Stimulated activated CD8-positive, alpha-beta memory T cell treated with anti-CD3 and anti-CD28 coated beads, Interleukin-7, amount 100 ng/mL, for 24 hours (primary cell): ENCODE measurements at places on chromosomes 3 and 15.

DNA sequence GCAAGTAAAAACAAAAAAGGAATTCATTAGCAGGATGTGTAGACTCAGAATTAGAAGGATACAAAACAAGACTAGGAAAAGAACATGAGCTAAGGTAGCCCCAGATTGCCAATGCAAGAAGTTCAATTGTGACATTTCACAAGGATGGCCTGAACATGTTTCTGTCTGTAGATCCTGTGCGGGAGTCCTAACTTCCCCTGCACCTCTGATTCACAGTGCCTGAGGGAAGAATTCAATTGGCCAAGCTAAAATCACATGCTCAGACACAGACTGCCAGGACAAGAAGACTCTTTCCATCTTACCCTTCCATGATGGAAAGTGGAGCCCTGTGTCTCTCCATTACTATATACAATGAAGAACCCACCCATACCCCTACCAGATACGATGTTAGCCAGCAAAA is 251.5 kb downstream of the KCNH8 start:
- DNase-seq, result no peak

- DNase-seq, result no peak
These were observed 14.1 kb downstream of the ATP2C1 start for GRCh38 chr3:130907966-130908365.

GRCh38 chr15:68386587-68387288 is 45.2 kb downstream of the ITGA11 start:
- no peak for DNase-seq

DNA sequence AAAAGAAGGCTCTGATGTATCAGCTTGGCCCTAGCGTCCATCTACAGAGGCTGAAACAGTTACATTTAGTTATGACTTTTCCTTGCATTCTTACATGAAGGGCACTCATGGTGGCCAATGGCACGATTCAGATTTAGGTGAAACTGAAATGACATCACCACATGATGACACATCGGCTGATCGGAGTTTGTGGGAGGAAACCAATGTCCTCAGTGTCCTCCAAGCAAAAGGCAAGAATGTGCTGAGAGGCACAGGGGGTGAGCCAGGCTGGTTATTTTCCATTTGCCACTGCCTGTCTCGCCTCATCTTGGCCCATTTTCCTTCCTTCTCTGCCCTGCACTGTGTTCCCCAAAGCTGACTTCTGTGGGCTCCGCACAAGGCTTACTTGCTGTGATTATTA is 34.4 kb downstream of the TARS3 start:
- DNase-seq, result no peak

DNA sequence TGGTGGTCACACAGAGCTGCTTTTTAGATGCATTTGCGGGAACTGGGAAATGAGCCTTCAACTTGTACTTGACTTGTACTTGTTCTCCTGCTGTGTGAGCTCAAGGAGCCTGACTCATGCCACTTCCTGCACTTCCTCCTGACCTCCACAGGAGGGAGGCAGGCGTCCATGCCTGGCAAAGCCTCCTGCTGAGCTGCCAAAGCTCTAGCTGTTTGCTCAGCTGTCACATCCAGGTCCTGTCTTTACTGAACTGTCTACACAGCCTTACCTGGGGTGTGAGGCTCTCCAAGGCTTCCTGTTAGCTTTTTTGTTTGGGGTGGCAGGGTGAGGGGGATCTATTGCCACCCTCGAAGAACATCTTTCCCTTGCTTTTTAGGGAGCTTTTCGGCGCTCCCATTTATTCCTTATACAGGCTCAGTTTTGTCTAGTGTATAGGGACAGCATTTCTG is 6.4 kb downstream of the THPO start:
- DNase-seq, result no peak

DNA sequence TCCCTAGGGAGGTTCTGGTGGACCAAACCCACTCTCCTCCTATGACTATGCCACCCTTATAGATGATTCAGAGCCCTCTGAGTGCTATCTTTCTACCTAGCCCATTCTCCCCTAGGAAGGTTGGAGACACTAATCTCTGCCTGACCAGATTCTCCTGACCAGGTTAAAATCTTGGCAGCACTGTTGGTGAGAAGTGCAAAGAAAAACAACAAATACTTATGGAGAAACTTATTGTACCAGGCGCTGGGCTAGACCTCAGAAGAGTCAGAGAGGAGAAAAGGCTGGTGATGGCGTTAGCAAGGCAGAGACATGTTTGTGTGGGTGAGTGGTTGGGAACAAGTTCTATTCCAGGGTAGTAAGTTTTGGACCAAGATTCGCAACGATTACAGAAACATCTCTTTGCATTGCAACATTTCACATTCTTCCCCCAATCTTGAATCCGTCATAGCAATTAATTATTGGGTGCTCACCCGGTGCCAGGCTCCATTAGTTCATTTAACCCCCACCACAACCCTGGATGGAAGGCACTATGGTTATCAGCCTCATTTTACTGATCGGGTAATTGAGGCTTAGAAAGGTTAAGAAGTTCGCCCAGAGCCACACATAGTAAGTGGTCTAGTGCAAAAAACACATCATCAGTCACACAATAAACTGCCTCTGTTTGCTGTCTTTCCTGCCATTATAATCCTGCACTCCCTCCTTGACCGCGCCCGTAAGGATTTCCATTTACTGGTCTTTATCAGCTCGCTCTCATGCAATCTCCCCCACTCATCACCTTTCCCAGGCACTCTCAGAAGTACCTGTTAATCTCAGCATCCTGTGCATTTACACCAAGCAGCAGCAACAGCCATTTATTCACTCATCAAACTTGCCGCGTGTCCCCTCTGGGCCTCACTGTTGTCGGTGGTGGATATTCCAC is 655 bp upstream of the TSPAN3 start:
- no peak for DNase-seq

DNA sequence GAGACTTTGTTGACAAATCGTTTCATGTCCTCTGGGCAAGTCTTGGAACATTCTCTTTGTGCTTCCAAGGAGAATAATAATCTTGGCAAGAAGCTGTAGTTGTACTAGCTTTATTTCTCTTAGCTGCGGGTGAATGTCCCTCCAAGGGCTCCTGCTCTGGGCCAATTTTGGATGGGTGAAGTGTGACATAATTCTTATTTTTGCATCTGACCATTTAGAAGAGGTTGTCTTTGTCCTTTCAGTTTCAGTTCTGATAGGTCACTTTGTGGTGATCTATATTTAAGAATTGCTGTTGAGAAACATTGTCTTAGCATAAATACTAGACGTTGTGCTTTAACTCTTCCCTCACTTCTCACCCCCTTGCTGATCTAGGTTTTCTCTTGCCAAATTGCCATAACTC is 164.8 kb upstream of the RORA start:
- no peak for DNase-seq
